ENCODE measurements at places on chromosomes 1 and 21.

GRCh38 chr1:84870591-84870990 is 22.4 kb downstream of the LPAR3 start:
- no peak for DNase-seq

DNA sequence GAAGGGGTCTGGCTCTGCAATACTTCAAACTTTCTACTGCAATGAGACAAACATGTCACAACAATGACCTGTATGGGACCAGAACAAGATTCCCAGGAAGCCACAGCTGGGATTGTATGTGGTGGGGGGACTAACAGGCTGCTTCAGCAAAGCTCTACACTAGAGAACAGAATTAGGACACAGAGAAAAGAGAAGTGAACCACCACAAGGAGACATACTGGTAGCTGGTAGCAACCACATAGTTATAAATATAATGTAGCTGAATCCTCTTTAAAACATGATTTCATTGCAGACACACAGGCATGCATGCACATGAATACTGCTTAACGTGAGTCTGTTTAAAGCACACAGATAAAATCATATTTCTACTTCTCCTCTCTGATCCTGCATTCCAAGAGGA is 3.5 kb upstream of the ILDR2 start:
- DNase-seq = no peak

GRCh38 chr1:226405411-226405988 is 2.4 kb downstream of the PARP1 start:
- DNase-seq = no peak

DNA sequence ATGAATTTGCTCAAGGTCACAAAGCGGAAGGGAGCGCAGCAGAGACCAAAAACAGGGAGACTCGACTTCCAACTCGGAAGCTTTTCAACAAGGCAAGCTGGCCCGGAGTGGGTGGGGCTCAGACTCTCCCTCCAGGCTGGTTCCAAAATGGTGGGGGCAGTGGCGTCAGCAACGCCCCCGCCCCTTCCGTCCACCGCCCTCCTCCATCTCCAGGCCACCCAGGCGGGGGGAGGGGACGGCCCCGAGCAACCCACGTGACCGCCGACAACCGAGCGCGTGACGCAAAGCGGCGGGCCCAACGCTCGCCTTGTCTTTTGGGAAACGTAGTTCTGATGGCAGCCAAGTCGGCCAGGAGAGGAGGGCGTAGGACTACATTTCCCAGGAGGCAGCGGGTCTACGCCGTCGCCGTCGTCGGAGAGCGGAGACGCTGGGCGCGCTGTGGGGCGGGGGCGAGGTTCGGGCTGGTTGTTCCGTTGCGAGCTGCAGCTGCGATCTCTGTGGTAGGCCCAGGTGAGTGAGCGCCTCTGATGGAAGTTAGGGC is at the start of gene THRAP3:
TSS of gene THRAP3 (plus strand) at position 448 of the 541 bp plus-strand sequence. CDS start 58,121 bp downstream, outside the sequence.
- DNase-seq = peak; percentile 100

DNA sequence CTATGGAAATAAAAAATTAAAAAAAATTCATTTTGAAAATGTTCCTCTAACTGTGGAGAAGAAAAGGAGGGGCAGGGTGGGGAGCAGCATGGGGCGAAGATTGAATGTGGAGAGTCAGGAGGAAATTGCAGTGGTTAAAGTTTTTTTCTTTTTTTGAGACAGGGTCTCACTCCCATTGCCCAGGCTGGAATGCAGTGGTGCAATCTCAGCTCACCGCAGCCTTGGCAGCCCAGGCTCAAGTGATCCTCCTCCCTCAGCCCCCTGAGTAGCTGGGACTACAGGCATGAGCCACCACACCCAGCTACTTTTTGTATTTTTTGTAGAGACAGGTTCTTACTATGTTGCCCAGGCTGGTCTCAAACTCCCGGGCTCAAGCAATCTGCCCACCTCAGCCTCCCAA is 67.6 kb downstream of the ADSS2 start:
- no peak for DNase-seq

DNA sequence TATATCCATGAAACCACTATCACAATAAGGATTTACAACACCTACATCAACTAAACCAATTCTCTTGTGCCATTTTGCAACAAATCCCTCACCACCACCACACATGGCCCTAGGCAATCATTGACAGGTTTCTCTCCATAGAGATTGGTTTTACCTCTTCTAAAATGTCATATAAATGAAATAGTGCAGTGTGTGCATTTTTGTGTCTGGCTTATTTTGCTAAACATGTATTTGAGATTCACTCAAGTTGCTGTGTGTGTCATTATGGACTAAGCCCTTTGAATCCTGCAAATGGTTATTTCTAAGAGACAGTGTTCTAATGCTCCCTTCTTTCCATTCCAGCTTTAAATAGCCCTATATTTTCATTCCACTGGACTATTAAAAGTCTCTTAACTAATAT is 179.7 kb upstream of the LRRC7 start:
- DNase-seq = no peak

DNA sequence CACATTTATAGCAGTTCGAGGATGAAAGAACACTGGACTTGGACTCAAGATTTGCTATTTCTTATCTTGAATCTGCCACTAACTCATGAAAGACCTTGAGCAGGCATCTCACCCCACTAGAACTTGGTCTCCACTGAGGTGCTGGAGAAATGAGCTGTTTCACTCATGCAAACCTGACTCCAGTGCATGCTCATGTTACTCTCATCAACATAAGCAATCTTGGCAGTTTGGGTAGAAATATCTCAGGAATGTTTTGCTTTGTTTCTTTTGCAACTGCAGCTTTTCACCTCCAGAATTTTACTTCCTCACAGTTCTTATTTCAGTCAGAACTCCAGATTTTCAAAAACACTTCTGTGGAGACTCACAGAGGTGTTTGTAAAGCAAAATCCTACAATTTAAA is 46.2 kb upstream of the DAB1 start:
- DNase-seq = no peak

GRCh38 chr1:219085082-219085481 is 88.6 kb upstream of the LYPLAL1 start:
- no peak for DNase-seq
